ENCODE measurements at places on chromosomes 7 and 10.

DNA sequence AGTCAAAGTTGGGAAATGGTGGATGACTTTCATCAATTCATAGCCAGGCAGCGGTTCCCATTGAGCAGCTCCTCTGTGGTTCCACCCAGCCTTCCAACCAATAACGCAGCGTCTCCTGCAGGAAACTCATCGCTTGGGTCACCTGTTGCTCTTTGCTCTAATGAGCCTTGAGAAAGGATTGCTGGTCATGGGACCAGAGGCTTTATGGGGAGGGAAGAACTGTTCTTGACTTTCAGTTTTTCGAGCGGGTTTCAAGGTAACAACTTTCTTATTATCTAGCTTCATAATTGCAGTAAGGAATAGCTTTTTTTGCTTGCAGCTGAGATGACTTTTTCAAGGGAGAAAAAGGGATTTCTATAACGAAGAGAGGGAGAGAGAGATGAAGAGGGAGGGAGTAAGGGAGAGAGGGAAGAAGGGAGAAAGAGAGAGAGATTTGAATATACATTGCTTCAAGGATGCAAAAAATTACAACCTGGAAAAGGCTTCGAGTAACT, 405 bp upstream of the ENTPD1 start:
- DNase-seq: no peak

GRCh38 chr7:124497176-124497575, 268.4 kb downstream of the GPR37 start:
- DNase-seq: no peak

- DNase-seq: no peak
These were observed 29.2 kb downstream of the COPG2 start for GRCh38 chr7:130639388-130639787.

GRCh38 chr7:113804475-113805095, 114.2 kb downstream of the PPP1R3A start:
- no peak for DNase-seq

- DNase-seq: no peak
These were observed 37.7 kb downstream of the TRIL start for GRCh38 chr7:28920424-28920823.

- DNase-seq: no peak
These were observed 220.0 kb upstream of the ZNF804B start for GRCh38 chr7:88539518-88539917.

- no peak for DNase-seq
These were observed 48.4 kb upstream of the PLXDC2 start for GRCh38 chr10:19767876-19768275.

DNA sequence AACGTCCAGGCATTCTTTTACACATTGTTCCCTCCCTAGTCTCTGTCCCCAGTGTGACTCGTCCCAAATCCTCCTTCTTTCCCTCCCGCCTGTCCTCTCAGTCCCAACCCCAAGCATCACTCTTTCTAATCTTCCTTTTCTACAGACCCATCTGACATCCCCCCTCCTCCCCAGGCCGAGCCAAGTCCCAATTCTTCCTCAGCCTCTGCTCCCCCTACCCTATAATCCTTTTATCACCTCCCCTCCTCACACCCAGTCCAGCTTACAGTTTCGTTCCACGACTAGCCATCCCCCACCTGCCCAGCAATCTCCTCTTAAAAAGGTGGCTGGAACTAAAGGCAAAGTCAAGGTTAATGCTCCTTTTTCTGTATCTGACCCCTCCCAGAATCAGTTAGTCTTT, 95.1 kb downstream of the MACC1 start:
- DNase-seq: no peak

DNA sequence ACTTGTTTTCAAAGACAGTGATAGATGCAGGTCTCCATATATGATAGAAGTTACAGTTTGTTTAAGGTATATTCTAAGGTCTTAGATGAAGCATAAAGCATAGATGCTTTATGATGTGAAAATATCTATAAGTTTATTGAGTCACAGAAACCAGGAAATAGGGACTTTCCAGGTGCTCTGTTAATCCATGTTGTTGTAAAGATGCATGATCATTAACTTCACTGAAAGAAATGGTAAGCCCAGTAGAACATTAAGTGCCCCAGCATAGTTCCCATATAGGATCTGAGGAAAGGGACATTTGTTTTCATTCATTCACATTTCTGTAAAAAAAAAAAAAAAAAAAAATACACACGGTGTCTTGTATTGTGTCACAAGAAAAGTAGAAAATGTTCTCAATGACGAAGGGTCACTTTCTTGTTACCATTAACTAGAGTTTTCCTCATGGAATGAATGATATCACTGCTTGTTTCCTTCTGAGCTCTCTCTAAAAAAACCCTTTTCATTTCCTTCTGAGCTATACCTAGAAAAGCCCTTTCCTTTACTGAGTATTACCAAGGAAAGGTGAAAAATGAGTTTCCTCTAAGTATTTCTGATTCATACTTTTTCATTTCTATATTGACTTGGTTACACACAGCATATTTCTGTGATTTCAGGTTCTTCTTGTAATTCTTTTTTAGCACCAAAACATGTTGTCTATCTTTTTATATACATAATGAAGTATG, 105.2 kb downstream of the MACC1 start:
- DNase-seq: no peak

DNA sequence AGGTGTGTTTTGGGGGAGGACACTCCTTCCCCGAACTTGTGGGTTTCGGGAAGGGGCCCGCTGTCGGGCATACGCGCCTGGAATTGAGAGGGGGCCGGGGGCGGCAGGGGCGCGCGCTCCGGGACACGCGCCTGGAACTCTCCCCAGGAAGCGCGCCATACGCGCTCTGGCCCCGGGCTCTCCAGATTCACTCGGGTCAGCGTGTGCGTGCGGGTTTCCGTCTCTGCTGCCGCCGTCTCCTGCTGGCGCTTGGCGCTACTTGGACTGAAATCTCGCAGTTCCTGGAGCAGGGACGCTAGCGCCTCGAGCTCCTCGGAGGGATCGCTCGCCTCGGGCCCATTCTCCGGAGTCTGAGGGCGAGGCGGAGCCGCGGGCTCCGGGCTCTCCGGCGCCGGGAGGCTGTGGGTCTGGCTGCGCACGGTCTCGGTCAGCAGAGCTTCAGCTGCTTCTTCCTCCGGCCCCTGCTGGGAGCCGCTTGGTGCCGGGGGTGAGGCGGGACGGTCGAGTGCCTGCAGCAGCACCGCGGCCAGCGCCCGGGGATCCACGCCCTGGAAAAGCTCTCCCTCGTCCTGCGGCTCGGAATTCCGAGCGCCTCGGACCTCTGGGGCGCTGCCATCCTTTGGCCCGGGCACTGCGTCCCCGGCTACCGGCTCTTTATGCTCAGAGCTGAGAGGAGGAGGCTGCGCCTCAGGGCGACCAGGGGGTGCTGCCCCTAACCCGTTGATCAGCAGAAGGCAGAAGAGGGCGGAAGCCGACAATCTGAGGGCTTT, 1.1 kb downstream of the VGF start:
- DNase-seq: no peak

DNA sequence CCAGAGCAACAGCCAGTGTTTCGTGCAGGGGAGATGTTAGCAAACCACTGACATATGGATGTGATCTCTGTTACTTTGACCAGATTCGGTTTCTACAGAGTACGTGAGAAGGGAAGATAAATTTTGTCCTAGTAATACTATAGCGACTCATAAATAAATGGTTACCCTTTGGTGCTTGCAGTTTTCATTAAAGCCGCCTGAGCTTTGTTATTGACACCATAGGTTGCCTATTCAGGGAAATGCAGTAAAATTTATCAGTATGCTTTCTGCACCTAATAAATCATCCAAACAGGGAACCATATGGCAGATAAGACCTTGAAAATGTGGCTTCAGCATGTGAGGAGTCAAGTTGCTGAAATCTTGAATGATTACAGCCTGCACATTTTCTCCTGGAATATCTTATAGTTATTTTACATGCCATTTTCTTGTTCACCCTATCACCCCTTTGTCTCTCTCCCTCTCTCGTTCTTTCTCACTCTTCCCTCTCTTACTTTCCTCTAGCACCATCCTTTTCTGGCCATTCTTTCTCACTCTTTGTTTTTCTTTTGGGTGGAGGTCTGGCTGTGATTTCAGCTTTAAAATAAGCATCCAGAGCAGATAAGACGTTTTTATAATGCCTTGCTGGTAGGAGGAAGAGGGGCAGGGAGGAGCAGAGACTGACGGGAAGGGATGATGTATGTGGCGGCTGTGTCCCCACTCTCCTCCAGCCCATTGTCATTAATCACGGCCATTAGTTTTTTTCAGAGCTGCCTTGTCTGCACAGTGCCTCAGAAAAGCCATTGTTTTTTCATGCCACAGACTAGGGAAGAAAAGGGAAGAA, 182.5 kb downstream of the LRMDA start:
- DNase-seq: peak; percentile 6

- DNase-seq: no peak
These were observed 86.0 kb upstream of the PFKP start for GRCh38 chr10:2981361-2981801.

DNA sequence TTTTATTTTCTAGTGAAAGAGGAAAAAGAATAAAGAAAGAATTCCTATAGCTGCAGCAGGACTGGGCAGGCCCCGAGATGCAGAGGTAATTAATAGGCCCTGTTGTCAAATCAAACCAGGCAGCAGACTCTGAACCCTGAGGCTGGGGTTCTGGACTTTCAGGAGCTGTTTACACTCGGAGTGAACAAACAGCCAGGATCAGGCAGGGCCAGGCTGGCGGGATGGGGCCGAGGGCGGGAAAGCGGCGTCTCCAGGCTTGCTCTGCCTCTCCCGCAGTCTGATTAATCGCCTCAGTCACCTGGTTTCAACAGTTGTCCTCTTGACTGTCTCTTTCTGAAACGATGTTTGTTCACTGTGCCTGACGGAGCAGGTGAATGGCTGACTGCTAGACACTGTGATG, 675.4 kb upstream of the FOXK1 start:
- DNase-seq: peak; percentile 53

DNA sequence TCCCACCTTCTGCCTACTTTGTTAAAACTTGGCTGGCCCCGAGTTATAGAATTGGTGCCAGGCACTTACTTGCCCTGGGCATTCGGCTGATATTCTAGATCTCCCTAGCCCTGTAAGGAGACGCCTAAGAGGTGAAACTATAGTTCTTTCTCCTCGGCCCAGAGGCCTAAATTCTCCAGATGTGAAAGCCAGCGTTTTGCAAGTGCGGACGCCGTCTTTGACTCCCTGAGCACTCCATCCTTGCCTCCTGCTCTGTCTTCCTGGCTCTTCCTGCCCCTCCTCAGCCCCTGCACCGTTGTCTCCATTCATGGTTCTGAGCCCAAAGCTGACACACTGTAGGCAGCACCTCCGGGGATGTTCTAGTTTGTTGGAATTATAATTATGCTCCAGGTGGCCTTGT, 11.2 kb downstream of the SMKR1 start:
- no peak for DNase-seq

GRCh38 chr7:155009570-155010157, 6.7 kb upstream of the PAXIP1 start:
- DNase-seq: no peak

DNA sequence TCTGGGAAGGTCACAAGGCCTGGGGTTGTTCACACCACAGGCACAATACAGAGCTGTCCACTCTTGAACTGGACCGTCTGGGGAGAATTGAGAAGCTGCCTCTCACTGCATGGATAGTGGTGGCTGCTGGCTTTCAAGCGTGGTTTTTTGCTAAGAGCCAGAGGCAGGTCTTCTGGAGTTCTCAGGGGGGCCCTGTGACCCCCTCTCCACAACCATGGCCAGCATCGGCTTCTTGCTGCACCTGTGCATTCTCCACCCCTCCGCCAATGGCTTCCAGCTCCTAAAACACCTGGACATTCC, 140.3 kb downstream of the ADCY1 start:
- DNase-seq: no peak

GRCh38 chr7:155660059-155660757, 15.7 kb downstream of the RBM33 start:
- no peak for DNase-seq

DNA sequence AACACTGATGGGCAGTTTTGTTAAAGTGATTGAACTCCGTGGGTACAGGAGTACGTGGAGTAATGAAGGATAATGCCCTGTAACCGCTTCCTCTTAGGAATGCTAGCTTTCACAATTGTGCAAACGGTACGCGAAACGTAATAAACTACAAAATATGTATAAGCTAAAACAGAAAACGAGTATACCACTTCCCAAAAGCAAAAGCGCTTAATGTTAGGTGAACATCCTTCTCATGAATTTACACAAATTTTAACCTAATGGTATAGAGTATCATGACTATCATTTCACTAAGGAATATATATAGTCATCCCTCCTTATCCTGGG, 395 bp upstream of the ZNF25 start:
- no peak for DNase-seq

GRCh38 chr7:28182071-28182471, 1.5 kb upstream of the JAZF1 start:
- no peak for DNase-seq

DNA sequence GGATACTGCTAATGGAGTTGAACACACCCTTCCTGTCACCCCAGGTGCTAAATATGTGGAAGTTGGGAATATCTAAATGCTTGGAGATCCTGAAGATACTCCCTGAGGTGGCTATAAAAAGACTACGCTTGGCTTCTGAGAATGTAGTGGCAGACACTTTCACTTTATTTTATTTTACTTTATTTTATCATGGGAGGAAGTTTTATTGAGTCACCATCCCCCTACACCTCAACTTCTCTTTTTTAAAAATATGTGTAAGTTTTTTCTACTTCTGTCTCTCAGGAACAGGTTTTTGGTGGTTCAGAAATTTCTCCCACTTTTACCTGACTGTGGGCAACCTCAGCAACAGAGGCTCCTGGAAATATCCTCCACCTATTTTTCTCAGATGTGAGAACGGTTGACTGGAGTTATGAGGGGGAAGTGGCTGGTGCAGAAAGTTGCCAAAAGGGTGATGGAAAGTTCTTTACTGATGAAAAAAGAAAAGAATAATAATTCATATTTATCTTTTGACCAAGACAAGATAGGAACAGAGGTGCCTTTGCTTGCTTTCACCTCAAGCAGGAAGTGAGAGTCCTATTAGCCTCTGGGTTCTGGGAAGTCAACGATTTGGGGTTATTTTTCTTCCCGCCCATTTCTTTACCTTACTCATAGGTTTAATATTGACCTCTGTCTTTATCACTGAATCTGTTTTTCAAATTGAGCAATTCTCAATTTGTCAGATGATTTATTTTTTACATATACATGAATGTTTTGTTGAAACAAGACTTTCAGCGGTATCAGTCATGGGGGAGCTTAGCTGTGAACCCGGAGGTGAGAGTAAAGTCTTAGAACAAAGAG, 103.6 kb downstream of the AHR start:
- no peak for DNase-seq

GRCh38 chr10:79053081-79053434, 15.7 kb upstream of the ZMIZ1 start:
- DNase-seq: no peak

Data from NCI-H2227 treated with DMSO at 0.1 percent for 48 hours (cell line).